Psoas muscle (tissue), 8 donors: ENCODE measurements at places on chromosomes 5 and 9. TPM values are rescaled to one million over a fixed set of nuclear protein-coding genes. Genes with fewer than 3 reads are reported as not detected.

DNA sequence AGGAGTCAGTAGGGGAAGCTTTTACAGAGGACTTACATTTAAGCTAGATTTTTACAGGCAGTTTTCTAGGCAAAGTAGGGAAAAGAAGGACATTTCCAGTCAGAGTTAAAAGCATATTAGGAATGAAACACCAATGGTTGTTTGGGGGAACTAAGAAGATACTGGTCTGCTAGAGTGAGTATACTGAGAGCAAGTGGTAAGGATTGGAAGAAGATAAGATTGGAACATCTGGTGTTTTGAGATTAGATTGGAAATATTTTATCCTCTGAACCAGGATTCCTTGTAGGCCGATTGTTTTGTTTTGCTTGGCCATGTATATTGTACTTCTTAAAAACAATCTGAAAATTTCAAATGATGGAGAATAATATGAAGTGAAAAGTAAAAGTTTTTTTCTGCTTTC is 7.7 kb downstream of the FBXO38 start:
- no peak for DNase-seq

DNA sequence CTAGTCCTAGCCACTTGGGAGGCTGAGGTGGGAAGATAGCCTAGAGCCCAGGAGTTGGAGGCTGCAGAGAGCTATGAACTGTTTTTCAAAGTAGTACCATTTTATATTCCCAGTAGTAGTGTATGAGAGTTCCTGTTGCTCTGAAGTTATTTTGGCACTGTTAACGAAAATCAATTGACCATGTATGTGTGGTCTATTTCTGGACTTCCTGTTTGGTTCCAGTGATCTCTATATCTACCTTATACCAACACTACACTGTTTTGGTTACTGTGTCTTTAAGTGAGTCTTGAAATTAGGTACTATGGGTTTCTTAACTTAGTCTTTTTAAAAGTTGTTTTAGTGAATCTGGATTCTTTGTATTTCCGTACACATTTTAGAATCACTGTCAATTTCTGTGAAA is 13.6 kb downstream of the SLF1 start:
- DNase-seq = no peak

GRCh38 chr9:129208207-129209032 is 30.4 kb upstream of the IER5L start:
- DNase-seq = no peak

DNA sequence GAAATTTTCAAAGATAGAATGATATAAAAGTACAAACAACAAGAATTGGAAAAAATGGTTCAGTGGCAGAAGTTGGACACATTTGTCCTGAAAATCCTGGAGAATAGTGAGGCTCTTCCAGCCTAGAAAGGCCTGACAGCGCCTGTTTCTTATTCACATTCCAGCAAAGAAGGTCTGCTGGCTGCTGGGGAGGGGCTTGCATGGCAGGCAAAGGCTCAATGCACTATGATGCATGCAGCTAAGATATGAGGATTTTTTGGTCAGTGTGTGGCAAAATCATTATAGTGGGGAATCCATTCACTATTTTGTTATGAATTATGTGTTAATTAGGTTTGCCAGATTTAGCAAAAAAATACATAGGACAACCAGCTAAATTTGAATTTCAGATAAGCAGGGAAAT is 243.9 kb upstream of the SLC30A5 start:
- DNase-seq = no peak

Gene GDNF
- total RNA-seq = 155 TPM
